ENCODE measurements at places on chromosomes 2 and 18.

DNA sequence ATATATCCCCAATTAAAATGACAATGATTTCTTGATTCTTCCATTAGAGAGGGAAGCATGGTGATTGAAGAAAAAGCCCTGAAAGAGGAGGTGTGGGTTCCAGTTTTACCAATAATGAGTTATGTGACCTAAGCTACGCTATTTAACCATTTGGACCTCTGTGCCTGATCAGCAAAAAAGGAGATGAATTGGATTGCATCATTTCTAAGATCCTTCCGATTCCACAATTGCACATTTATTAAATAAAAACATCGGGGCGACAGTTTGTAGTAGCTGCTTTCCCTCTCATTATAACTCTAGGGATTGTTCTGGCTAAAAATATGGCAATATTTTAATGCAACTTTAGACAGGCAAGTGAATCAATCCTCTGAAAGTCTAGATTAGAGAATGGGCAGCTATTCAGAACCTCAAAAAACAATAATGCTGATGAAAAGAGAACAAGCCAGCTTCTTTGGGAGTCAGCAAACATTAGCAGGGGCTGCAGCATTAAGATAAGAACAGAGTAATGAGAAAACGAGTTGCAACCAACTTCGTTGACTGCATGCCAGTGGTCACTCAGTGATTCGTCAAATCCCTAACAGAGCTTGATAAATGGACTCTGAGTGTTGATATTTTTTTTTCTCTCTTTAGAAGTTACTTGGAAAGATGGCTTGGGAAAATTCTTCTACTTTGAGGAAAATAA is 301.2 kb downstream of the AGPS start:
- no peak for DNase-seq

- DNase-seq, result no peak
These were observed 246.2 kb upstream of the ID2 start for GRCh38 chr2:8435608-8436007.

GRCh38 chr2:71070294-71071093 is 2.0 kb downstream of the NAGK start:
- peak; percentile 75 for DNase-seq

DNA sequence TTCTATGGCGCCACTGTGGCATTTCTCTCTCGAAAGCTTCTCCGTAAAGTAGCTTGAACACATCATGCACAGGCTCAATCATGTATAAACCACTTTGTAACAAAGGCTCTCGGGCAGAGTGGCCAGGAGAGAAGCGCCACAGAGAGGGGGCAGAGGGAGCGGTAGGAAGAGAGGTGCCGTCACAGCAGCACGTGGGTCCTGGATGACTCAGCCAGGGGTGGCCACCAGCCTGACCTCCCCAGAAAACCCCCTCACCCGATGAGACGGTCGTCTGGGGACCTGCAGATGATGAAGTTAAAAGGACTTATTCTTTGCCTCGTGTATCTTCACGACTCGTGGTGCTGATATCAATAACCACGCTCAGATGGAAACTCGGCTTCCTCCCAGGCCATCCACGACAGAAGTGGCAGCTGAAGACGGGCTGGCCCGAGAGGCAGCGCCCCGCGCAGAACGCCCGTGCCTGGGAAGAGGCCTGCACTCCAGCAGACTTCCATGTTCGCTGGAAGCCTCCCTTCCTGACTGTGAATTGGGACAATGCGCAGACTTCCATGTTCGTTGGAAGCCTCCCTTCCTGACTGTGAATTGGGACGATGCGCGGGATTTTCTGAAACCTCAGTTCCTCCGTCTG is 46.4 kb upstream of the MTCL1 start:
- no peak for DNase-seq

- DNase-seq, result no peak
These were observed 230.9 kb downstream of the GCA start for GRCh38 chr2:162574615-162575452.

DNA sequence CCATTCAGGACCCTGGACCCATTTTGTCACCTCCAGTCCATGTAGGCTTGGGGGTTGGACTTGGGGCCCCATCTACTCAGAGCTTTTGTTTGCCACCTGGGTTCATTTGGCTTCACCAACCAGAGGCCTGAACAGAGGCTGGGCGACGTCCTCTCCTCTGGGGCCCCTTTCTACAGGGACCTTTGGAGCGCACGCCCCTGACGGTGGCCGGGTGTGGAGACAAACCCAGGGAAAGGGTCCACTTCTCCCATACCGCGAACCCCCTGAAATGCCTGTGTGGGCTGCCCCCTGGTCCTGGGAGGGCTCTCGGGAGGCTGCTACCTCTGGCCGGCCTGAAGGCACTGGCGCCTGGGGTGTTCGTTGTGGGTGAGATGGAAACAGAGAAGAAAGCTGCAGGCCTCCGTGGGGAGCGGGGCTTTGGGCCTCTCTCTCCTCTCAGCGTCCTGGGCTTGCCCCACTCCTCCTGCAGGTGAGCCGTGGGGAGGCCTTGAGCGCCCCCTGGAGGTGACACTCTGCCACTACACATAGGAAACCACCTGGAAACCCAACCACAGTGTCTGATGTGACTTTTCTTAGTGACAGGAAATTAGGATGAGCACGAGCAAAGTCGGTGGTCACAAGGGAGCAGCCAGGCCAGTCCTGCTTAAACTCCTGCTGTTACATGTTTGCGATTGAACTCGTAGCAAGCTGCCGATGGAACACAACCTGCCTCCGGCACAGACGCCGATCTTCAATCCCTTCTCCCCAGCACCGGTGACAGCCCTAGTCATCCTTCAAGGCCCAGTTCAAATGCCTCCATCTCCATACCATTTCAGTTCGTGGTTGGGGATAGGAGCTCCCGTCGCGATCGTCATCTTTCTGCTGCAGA is 12.0 kb upstream of the NTSR2 start:
- peak; percentile 86 for DNase-seq

DNA sequence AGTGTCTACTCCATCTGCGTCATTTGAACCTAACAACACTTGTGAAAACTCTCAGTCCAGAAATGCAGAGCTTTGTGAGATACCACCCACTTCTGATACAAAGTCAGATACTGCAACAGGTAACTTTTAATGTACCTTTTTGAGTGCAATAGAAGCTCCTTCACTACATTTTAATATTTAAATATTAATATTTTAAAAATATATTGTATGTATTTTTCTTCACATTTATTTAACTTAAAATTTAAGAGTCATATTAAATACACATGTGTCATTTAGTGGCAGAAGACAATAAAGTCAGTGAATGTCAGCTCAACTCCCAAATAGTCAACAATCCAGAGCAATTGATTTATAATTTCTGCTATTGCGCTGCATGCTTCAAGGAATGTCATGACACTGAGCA is 13.9 kb downstream of the UBXN4 start:
- no peak for DNase-seq

DNA sequence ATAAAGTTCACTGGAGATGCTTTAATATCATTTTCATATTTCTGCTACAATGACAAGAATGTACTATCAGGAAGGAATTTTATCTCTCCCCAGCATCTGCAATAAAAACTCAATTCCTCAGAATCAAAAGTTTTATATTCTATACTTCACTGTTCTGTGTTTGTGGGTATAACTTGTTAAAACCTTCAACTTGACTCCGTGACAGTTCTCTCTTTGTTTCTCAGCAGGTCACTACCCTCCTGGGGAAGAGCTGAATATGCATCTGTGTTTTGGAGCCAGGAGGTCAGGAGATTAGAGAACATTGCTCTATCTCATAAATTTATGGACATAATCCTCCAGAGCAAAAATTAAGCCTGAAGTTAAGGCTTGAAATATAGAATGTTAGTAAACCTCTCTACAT is 411.4 kb downstream of the TRIB2 start:
- DNase-seq, result no peak

GRCh38 chr2:12428324-12428723 is 288.4 kb upstream of the TRIB2 start:
- no peak for DNase-seq

- no peak for DNase-seq
These were observed 50.7 kb upstream of the OTX1 start for GRCh38 chr2:62999905-63000304.

DNA sequence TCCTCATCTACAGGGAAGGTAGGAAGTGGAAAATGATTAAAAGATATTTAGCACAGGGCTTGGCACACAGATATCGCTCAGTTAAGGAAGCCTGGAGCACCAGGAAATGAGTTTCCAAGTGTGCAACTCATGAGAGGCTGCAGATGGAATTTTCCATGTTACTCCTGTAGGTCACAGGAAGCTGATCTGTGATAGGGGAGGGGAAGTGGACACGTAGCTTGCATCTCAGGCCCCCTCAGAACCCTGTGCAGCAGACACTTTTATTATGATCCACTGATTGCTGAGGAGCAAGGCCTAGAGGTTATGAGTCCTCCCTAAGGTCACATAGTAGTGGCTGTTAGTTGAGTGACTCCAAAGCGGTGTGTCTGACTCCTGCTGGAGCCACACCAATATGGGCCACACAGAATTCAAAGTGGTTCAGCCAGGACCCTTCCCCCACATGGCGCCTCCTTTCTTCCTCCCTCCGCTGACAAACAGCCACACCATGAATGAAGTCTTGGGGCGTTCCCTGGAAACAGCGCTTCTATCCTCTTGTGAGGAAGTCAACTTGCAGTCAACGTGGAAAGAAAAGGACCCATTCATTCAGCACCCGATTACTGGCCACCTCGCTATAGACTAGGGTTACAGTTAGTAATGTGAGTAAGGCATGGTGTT is 21.5 kb downstream of the DYSF start:
- DNase-seq, result no peak

GRCh38 chr2:114499101-114499500 is 56.7 kb downstream of the DPP10 start:
- DNase-seq, result no peak

- no peak for DNase-seq
These were observed 85.4 kb upstream of the CABLES1 start for GRCh38 chr18:23049698-23050373.

DNA sequence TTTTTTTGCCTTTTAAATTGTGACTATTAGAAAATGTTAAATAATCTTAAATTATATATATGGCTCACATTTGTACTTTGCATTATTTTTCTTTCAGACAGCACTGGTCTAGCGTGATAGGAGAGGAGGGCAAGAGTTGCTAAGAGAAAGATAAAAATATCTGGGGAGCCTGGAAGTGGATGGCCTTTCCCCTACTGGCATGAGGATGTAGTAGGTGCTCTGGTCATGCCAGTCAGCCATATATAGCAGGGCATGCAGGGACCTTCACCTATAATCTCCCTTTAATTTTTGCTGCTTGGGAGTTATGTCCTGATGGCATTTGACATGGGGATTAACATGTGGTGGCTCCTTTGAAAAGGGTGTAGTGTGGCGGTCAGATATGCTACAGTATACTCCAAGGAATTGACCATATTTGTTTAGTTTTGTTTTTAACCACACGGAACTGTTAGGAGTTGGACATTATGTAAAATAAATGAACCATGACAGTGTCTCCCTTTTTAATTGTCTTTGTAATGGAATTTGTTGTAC is 144.7 kb downstream of the BABAM2 start:
- no peak for DNase-seq

DNA sequence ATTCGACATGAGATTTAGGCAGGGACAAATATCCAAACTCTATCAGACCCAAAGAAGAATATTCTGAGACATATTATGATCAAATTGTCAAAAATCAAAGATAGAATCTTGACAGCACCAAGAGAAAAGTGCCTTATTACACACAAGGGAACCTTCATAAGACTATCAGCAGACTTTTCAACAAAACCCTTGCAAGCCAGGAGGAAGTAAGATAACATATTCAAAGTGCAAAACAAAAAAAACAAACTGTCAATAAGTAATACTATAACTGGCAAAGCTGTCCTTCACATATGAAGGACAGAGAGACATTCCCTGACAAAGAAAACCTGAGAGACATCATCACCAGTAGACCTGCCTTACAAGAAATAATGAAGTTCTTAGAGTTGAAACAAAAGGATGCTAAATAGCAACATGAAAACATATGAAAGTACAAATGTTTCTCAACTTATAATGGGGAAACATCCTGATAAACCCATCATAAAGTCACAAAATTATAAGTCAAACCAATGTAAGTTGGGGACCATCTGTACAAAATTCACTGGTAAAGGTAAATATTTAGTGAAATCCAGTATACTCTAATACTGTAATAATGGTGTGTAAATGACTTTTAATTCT is 76.6 kb downstream of the FAM171B start:
- DNase-seq, result no peak

DNA sequence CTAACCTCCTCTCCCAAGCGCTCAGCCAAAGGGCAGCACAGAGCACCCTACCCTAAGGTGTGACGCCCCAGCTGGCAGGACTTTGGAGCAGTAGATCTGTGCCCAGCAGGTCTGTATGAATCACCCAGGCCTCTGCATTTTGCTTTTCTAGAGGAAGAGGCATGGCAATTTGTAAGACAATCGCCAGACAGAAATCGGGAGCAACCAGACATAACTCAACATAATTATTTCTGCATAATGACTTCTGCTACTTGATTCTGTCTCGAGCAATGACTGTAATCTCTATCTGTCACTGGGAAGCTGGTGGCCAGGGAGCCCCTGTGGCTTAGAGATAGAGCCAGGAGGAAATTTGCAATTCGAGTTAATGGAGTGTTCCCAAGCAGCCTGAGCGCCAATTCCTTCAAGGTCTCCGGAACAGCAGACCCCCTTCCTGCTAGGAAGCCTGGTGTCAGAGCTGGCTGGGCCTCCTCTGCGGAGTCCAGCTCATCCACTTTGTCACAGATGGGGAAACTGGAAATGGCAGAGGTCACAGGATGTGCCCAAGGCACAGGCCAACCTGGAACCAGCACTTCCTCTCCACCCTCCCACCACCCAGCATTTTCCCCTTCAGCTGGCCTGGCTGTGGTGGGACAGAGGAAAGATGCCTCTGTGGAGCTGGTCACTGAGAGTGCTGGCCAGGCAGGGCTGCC is 55.0 kb downstream of the ODC1 start:
- DNase-seq, result no peak

DNA sequence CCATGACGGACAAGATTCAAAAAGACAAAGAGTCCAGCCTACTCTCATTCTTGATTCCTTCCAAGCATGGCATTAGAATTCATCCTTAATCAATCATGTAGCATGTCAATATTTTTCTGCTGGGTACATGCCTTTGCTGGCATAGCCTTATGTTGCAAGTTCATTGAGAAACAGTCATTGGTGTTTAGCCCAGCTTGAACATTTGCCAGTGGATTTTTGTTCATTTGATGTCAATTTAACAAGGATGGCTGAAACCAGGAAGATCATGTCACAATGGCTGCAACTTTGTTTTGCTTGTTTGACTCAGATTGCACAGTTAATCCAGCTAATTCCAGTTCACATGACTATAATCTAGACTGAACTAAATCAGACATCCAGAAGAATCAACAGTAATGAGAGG is 1132.2 kb downstream of the LRP1B start:
- DNase-seq, result no peak

GRCh38 chr2:4979111-4979510 is 713.1 kb upstream of the SOX11 start:
- DNase-seq, result no peak

DNA sequence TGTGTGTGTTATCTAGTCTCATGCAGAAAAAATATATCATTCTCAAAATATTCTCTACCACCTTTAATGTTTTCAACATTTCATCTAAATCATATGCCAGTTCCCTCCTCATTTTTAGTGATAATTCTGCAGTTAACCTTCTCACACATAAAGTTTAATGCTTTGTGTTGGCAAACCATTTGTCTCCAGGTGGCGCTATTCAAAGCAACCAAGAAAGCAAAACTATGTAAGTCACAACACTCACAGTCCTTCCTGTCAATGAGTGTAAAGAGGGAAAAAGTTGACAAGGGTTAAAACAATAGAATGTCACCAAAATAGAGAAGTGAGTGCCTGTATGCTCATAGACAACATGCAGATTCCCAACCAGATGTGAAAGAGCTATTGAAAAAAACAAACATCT is 961.6 kb upstream of the LRRTM1 start:
- DNase-seq, result no peak

- DNase-seq, result no peak
These were observed 713.6 kb downstream of the TDRD15 start for GRCh38 chr2:21837168-21837960.

Measured in T47D (cell line).